Cardiac muscle cell (in vitro differentiated cells and primary cell): ENCODE measurements at places on chromosomes 6 and 20. TPM values are rescaled to one million over a fixed set of nuclear protein-coding genes. Genes with fewer than 3 reads are reported as not detected.

DNA sequence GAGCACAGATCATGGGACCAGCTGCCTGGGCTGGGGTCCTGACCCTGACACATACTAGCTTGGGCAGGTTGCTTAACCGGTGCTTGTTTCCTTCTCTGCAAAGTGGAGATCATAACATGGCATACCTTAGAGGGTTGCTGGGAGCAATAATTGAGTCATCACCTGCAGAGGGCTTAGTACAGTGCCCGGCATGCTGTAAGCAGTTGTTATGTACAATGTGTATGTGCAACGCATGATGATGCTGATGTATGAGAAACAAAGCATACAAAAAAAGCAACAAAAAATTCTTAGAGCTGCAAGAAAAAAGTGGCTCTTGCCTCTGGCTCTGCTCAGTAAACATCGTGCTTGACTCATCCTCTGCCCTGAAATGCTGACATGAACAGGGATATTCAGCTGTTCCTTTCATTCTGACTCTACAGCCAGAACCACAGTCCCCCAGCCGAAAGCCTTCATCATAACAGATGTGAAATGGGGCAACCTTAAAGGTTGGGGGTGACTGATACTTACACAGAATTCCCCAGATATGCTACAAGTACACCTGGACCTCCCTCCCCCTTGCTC lies 91.7 kb downstream of the CLIC5 start:
- no peak overlapping the region for H3K27ac ChIP-seq
- DNase-seq, result peak; percentile 35
- H3K4me3 ChIP-seq, result no peak overlapping the region
- no peaks in the 10 kb centered on the region for H3K36me3 ChIP-seq

The GTSF1L gene
- not detected in 2 replicates for total RNA-seq

- no peak for DNase-seq
- no peaks in the 10 kb centered on the region for H3K27me3 ChIP-seq
- H3K4me1 ChIP-seq, result no peaks in the 10 kb centered on the region
These were observed 55.9 kb downstream of the IL22RA2 start for GRCh38 chr6:137117581-137117980.

The RSPH9 gene
- total RNA-seq, result 2.1 and 2.9 TPM in 2 replicates

- no peaks in the 10 kb centered on the region for H3K4me1 ChIP-seq
- DNase-seq, result no peak
- H3K4me3 ChIP-seq, result no peak overlapping the region
- no peaks in the 10 kb centered on the region for H3K36me3 ChIP-seq
- no peaks in the 10 kb centered on the region for H3K27me3 ChIP-seq
- H3K27ac ChIP-seq, result no peak overlapping the region
These were observed 605 bp downstream of the COX4I2 start for GRCh38 chr20:31638317-31638716.

DNA sequence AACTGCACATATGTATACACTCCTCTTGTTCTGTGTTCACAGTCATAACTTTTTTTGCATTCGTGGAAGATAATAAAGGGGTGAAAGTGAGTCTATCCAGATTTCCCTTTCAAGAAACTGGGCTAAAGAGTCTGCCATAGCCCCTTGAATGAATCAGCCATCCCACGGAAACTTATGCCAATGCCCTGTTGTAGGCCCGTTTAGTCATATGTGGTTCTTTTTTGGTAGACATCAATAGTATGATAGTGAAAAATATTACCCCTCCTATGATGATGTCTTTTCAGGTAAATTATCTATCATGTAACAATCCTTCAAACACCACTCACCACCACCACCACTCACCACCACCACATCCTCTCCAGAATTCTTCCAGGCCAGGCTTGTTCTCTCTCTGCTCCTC lies 99.9 kb upstream of the MYLIP start:
- no peaks in the 10 kb centered on the region for H3K27me3 ChIP-seq
- H3K4me3 ChIP-seq, result no peak overlapping the region
- H3K4me1 ChIP-seq, result peaks cover 8% of the 10 kb centered on the region
- H3K27ac ChIP-seq, result no peak overlapping the region

- H3K4me1 ChIP-seq, result peaks cover 6% of the 10 kb centered on the region
- no peaks in the 10 kb centered on the region for H3K27me3 ChIP-seq
- DNase-seq, result no peak
These were observed 8.2 kb downstream of the ASXL1 start for GRCh38 chr20:32366380-32366779.

- H3K27ac ChIP-seq, result no peak overlapping the region
- H3K27me3 ChIP-seq, result no peaks in the 10 kb centered on the region
- H3K4me1 ChIP-seq, result no peaks in the 10 kb centered on the region
- no peak for DNase-seq
- H3K36me3 ChIP-seq, result no peaks in the 10 kb centered on the region
- H3K4me3 ChIP-seq, result no peak overlapping the region
These were observed 24.1 kb upstream of the EPB41L1 start for GRCh38 chr20:36130390-36130789.

DNA sequence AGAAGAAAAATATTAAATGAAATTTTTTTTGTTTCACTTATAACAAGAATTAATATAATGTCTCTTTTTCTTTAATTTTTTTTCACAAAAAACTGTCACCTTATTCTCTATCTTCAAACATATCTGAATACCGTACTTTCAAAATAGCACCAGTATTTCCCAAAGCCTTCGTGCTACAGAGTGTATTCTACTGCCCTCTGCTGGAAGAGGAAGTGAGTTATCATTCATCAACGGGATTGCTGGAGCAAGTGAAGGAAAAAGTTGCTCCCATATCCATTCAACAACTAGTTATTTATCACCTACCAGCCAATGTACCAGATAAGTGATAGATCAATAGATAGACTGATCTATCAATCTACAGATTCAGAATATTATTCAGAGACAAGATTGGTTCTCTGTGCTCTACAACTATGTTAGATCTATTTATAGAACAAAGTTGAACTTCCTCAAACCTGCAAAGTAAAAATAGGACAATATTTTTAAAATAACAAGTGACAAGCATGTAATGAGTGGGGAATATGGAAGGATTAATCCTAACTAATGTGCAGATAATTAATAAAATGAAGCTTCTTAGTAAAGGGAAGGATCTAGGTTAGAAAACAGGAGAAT lies 26.7 kb upstream of the TFAP2B start:
- no peak overlapping the region for H3K4me3 ChIP-seq
- DNase-seq, result peak; percentile 46
- no peaks in the 10 kb centered on the region for H3K4me1 ChIP-seq
- H3K27me3 ChIP-seq, result peaks cover 24% of the 10 kb centered on the region
- H3K36me3 ChIP-seq, result no peaks in the 10 kb centered on the region

The TAF8 gene
- total RNA-seq, result 26.7 and 31.6 TPM in 2 replicates
